ENCODE measurements at places on chromosomes 7 and 10.

DNA sequence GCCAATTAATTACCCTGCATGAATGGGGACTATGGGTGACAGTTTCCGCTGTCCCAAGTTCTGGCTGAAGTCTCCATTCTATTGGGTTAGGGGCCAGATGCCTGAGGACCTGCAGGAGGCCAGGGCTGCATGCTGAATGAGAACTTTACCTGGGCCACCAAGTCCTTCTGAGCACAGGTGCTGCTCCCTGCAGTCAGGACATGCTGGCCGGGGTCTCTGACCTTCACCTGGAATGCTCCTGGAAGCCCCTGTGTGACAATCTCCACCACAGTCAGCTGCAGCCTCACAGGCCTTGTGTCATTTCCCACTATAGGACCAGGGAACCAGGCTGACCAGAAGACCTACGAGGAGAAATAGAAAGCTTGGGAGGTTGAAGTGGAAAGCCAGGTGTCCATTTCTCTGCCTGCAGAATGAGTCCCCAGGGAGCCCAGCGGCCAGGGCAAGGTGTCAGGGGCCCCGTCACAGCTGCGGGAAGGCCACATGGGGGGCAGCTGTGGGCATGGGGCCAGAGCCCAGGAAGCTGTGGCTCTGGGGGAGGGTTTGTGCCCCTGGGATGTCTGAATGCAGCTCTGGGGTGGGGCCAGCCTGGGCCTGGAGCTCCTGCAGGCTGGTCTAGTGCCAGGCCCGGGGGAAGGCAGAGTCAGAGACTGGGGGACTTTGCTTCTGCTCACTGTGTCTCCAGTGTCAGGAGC is 5.6 kb upstream of the GIMAP8 start:
- no peak for DNase-seq

DNA sequence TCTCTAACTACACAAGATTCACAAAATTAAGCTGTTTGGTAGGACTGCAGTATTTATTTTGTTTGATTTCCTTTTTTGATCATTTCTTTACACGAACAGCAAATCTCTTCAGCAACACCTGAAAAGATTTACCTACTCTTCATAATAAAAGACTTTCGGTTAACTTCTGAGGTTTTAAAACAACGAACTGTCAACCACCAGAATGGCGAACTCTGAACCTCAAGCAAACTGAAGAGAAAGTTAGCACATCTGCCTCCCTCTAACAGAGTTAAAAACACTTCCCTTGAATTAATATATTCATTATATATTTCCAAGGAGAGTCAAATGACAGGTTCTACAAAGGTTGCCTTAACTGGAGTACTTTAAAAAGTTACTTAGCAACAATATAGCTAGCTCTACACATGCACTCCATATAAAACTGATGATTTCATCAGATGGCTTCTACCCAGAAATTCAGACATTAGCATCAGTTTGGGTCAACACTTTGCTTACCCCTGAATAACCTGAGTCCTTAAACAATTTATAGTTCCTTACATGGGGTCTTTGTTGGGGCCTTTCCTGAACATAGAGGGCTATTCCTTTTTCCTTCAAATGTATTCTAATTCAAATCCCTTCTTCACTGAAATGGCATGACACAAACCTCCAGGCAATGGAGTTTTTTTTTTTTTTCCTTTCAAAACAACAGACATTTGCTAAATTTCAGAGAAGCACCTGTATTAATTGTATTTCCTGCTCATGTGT is 118.3 kb downstream of the SEM1 start:
- DNase-seq, result no peak

GRCh38 chr10:73366381-73367298 is 8.0 kb upstream of the CFAP70 start:
- DNase-seq, result no peak

DNA sequence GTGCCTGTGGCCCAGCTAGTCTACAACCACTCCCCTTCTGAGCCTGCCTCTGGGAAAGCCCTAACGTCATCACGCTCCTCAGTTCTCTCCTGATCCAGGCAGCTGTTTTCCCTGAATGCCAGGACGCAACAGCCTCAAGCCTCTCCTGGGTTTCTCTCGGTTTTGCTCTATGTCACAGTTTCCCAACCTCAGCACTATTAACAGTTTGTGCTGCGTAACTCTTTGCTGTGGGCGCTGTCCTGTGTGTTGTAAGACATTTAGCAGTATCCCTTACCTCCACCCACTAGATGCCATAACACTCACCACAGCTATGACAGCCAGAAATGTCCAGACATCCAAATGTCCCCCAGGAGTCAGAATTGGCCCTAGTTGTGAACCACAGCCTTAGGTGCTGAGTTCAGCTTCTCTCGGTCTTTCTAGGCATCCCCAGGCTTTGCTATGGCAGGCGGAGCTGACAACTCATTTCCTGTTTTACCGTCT is 226.3 kb upstream of the NPVF start:
- no peak for DNase-seq

DNA sequence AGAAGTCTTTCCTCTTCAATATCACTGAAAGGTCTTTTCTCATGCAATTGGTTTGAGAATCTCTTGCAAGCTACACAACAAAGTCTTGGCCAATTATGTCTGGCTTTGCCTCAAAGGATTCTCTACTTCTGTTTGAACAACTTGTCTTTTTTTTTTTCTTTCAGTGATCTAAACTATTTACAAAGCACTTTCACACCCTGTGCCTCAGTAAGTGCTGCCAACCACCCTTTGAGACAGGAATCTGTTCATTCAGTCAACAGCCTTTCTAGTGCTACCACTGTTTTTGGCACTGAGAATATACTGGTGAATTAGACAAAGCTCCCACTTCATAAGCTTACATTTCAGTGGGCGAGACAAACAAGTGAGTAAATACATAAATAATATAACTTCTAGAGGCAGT is 26.9 kb upstream of the SDK1 start:
- DNase-seq, result peak; percentile 60

GRCh38 chr7:79893991-79894390 is 240.6 kb upstream of the GNAI1 start:
- DNase-seq, result no peak

DNA sequence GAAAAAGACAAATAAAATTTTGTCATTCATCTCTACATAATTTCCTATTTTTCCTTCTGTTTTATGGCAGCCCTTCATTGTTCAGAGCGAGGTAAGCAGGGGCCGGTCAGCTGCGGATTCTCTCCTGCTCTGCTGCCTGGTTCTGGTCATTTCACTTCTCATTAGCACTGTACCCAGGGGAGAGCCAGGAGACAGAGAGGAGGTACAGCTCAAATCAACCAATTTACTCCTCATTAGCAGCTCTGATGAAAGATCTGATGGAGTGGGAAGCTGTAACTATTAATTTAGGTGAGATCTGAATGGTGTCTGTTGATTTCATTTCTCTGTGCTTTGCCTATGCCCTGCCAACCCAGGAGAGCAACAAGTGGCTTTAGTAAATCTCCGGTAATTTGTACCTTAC is 241.5 kb upstream of the PFKP start:
- DNase-seq, result no peak

DNA sequence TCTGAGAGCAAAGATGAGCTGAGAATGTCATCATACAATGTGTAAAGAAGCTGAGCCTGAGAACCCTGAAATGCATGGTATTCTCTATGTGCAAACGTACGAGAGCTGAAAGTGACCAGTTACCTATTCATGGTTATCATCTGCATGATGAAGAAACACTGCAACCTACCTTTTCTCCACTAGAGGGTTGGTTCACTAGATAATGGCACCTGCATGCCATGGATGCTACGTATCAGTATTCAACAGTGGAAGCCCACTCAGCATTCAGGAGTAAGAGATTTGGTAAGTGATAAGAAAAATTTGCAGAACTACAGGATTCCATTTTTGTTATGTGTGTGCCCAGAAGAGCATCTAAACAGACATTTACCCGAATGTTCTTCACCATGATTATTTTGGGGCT is 145.4 kb downstream of the PTPRN2 start:
- DNase-seq, result no peak

DNA sequence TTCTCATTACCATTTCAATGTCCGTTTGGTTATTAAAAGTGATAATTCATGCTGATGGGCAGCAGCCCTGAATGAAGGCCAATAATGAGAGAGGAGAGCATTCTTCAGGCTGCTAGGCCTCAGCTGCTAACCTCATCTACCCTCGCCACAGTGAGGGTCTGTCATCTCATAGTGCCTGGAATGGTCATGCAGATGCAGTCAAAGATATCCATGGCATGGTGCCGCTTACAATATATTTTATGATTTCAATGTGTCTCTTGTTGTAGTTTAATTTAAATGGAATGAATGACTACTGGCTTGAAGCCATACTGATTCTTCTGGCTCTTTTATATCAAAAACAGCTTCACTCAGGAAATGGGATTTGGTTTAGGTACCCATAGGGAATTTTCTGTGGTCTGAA is 126.9 kb downstream of the SLC16A9 start:
- DNase-seq, result no peak

- DNase-seq, result no peak
Observed at GRCh38 chr7:96578606-96579005, 131.0 kb downstream of the SEM1 start.

- DNase-seq, result peak; percentile 77
Observed at GRCh38 chr7:122886357-122887081, at the start of gene CADPS2. Gene CADPS2, minus strand, starts transcription at chr7:122886460. Its CDS starts 123 bp downstream, at chr7:122886337.

- DNase-seq, result no peak
Observed at GRCh38 chr10:104501864-104502579, 139.1 kb upstream of the SORCS3 start.

- no peak for DNase-seq
Observed at GRCh38 chr7:83649701-83650100, 762 bp upstream of the SEMA3E start.

DNA sequence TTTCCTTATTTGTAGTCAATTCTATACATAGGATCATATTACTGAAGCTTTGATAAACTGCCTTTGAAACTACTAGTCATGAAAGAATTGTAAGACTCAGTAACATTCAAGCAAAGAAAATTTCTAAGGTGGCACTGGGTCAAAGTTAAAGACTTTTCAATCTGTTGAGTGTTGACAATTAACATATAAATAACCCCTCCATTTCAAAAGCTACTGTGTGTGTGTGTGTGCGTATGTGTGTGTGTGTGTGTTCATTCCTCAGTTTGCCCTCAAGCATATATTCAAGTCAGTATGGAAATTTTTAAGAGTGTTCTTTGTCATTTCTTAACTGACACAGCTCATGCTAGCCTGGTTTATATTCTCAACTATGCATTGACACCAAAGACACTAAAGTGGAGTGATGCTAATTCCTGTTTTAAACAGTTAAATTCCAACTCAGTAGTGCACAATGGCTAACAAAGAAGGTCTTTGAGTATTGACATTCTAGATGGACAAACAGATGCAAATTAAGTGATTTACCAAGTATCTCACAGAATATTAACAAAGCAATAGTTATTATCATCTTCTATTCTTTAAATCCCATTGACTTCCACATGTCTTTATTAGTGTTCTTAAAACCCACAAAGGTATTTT is 314.8 kb upstream of the GRM3 start:
- DNase-seq, result no peak

DNA sequence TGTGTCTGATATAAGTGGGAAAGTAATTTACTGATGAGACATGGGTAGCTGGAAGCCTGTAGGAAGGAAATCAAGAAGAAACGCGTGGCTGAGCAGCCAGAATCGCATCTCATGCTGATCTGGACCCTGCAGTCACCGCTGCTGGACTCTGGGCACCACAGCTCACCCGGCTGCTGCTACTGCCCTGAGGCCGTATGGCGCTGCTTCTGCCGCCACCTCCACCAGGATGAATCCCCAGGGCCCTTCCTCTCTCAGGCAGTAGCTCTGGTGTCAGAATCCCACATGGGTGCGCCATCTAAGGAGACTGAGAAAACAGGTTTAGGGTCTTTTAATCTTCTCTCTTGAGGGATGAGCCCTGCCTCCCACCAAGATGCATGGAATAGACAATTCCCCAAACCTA is 70.3 kb upstream of the AGK start:
- DNase-seq, result no peak

DNA sequence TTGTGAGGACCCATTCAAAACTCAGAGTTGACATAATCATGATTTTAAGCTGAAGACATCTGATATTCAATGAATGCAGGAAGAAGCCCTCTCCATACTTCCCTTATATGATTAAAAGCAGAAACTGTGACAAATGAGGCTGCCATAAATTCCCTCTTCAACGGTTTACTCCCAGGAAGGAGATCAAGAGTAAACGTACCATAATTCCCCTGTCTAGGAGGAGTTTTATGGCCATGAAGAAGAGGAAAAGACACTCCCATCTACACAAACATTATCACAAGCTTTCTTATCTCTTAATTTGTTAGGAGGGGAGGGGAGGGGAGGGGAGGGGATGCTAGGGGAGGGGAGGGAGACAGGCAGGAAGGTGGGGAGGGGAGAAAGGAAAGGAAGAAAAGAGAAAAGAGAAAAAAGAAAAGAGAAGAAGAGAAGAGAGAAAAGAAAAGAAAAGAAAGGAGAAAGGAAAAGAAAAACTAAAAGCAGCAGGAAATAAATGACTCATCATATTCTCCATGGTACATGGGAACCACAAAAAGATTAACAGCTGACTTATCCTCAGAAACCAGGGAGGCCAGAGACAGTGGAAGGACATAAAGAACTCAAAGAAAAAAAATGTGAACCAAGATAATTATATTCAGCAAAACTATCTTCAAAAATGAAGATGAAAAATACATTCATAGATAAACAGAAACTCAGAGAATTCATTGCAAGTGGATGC is 121.6 kb downstream of the ALOX5 start:
- no peak for DNase-seq

DNA sequence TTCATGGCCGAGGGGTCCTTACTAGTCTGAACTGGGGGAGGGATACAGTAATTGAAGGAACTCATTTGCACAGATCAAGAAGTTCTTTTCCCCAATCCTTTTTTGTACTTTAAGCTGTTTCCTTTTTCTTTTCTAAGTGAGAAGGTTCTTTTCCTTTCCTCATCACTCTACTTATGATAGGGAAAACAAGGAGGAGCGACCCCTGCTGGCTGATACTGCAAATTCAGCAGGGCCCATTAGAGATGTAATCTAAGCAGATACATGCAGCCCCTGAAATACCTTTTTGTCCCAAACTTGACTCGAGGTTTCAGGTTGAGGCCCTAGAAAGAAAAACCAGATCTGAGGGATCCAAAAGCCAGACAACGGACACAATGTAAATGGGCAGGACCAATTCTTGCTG is 305.5 kb downstream of the DNAJB9 start:
- no peak for DNase-seq

GRCh38 chr10:15859509-15859905 is 800 bp downstream of the MINDY3 start:
- no peak for DNase-seq

GRCh38 chr10:50528206-50528605 is 95.5 kb downstream of the SGMS1 start:
- no peak for DNase-seq

- no peak for DNase-seq
Observed at GRCh38 chr7:44569959-44570358, 3.7 kb downstream of the DDX56 start.

- DNase-seq, result no peak
Observed at GRCh38 chr10:24894309-24894708, 58.1 kb downstream of the PRTFDC1 start.

DNA sequence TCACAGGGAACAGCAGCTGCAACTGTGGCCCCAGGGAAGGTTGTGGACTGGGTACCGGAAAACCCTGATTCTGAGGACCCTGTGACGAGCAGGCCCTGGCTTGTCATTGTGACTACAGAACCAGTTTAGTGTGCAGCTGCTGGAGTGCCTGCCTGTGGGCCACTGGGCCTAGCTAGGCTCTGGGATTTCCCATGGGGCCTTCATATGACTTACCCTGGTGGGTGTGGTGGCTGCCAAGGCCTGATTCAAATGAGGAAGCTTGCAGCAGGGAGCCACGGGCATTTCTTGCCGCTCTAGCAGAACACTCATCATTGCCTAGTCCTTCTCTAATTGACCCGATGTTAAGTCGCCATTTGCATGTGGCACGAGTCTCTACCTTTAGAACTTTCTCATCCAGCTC is 14.7 kb upstream of the CAMK2G start:
- DNase-seq, result peak; percentile 60

- DNase-seq, result no peak
Observed at GRCh38 chr10:130509881-130510689, 373.9 kb downstream of the GLRX3 start.
